ENCODE measurements at places on chromosomes 6 and 20.

DNA sequence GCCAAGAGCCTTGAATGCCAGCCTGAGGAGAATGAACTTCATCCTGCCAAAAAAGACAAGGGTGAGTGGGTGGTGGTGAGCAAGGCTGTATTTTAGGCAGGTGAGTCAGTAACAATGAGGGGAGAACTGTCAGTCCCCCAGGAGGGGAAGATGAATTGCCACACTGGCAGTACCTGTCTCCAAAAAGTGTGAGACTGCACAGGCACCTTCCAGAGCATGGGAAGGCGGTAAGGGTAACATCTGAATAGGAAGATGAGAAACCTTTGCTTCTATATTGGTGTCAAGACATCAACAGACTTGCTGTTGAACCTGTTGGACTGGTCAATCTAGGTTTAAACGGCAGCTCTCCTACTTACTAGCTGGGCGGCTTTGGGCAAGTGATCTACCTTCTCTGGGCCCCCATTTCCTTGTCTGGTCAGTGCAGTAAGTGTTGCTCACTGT is 30.9 kb downstream of the STK35 start:
- no peak for DNase-seq

DNA sequence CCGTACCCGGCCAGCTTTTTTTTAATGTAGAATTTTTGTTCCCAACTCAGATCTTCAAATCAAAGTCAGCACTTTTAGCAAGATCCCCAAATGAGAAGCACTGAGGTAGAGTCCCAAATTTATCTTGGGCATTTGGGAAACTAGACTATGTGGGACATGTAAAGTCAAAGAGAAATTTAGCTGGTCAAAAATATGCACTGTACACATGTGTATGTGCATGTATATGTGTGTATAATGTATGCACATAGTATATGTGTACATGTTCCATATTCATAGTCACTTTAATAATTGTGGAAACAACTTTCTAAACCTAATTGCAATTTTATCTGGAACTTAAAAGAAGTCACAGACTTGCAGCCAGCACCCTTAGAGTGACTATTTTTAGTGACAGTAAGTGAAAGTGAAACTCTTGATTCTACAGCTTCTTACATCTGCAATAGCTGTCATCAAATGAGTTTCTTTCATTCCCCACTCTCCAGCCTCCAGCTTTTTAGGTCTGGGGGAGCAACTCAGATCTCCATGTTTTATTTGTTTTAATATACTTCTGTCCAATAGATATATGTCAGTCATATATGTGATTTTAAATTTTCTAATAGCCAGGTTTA is 53.6 kb downstream of the CDC40 start:
- DNase-seq, result no peak

- DNase-seq, result no peak
These were observed 98.5 kb upstream of the TMEM170B start for GRCh38 chr6:11439017-11439420.

DNA sequence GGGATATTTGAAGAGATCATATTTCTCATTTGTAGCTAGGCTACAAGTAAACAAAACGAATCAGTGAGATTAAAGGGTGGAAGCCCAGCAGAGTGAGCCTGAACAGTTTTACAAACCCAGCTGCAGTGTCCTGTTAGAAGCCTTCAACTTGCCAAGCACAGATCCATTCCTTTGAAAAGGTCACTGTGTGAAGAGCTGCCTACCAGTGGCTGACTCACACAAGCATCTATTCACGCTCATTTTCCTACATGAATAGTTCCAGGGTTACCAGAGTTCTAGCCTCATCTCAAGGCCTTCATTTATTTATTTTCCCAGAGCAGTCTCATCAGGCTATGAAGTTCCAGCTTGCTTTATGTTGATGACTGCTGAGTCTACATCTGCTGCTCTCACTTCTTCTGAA is 25.7 kb upstream of the MLIP start:
- DNase-seq, result no peak

- DNase-seq, result no peak
These were observed 155.5 kb upstream of the SLC24A3 start for GRCh38 chr20:19056909-19057308.

- no peak for DNase-seq
These were observed 34.6 kb upstream of the SPACA1 start for GRCh38 chr6:88013015-88013414.

Data from stimulated activated CD8-positive, alpha-beta memory T cell treated with anti-CD3 and anti-CD28 coated beads, Interleukin-4, amount 100 ng/mL, for 24 hours (primary cell).